Activated CD4-positive, alpha-beta T cell treated with anti-CD3 and anti-CD28 coated beads, Interleukin-2, amount 50 U/mL, for 24 hours (primary cell): ENCODE measurements at places on chromosomes 2 and 18.

GRCh38 chr2:133885847-133886246 lies 317.6 kb upstream of the NCKAP5 start:
- DNase-seq: no peak

- peak; percentile 30 for DNase-seq
These were observed 258 bp downstream of the MGAT4A start for GRCh38 chr2:98730707-98731040.

GRCh38 chr2:202491514-202491913 lies 115.4 kb downstream of the BMPR2 start:
- DNase-seq: no peak

DNA sequence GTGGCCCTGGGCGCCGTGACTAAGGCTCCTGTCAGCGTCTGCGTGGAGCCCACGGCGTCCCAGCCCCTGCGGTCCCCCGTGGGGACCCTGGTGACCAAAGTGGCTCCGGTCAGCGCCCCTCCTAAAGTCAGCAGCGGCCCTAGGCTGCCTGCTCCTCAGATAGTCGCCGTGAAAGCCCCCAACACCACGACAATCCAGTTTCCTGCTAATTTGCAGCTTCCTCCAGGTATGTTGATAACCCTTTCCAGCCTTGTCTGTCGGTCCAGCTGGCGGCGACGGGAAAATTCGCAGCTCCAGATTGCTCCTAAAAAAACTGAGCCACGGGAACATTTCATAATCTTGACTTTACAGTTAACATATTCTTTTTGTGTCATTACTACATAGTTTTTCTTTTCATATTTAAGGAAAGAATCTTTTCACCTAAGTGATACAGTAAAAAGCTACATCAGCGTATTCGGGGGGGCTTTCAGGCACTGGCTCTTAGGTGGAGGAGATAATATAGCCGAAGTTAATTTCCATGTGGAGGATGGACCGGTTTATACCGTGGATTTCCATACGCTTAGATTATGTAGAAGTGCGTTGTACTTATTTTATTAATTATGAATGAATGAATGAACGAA lies 916 bp downstream of the TAF4B start:
- no peak for DNase-seq

DNA sequence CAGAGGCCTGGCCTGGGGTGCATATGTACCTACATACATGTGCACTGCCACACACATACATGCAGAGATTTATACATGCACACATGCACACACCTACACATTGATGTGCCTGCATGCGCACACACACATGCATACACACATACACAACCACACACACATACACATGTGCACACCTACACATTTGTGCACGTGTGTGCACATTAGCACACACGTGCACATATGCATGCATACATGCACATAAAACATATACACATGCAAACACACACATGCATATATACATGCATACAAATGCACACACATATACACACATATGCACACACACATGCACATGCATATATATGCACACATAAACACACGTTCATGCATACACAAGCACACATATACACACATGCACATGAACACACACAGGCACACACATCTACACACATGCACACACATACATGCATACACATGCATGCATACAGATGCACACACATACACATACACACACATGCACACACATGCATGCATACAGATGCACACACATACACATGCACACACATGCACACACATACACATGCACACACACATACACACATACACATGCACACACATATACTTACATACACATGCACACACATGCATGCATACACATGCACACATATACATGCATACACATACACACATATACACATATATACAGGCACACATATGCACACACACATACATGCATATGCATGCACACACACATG lies 23.6 kb upstream of the OTOS start:
- no peak for DNase-seq

GRCh38 chr18:37578886-37579513 lies 13.4 kb upstream of the CELF4 start:
- no peak for DNase-seq

DNA sequence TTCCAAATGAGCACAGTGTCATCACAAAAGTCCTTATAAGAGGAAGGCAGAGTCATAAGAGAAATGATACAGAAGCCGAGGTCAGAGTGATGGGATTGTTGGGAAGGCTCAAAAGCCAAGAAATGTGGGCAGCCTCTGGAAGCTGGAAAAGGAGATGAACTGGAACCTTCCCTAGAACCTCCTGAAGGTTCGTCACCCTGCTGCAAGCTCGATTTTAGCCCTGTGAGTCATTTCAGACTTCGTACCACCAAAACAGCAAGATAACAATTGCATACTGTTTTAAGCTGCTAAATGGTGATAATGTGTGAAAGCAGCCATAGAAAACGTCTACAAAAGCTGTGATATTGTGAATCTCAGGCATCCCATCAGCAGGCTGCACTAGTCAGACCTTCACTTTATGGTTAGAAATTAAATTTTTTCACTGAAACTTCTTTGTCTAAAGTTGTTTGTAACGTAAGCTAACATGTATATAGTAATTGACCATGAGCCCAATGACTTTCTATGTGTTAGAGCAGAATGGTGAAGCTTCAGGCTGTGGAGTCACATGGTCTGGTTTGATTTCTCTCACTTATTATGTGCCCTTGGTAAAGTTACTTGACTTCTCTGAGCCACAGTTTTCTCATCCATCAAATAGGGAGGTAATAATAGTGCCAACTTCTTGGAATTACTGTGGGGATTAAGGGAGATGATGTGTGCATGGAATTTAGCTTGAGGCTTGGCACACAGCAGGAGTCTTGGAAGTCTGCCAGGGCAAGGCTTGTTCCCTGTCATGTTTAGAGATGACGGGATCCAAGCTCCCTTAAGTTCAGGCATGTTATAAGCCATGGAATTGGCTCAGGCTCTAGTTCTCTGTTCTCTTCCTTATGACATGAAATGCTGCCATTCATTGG lies 132.0 kb upstream of the CCDC195 start:
- DNase-seq: no peak

DNA sequence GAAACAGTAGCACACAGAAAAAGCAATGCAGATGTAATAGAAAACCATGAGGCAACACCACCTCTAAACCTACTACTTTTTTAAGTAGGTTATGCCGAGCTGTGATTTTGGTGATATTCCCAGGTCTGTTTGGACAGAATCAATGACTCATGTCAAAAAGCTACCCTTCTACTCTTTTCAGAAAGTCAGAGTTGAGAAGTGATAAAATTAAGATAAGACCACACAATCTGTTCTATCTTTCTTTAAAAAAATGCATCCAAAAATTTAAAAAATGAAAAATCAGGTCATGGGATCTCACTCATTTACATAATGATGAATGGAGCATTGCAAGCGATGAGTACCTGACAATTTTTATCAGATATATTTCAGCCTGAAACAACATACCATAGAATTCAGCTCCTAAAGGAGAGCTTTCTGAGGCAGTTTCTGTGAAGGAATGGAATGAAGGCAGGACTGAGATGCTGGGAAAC lies 826.3 kb downstream of the BCL11A start:
- no peak for DNase-seq

GRCh38 chr2:59150217-59150849 lies 909.2 kb upstream of the FANCL start:
- no peak for DNase-seq

- DNase-seq: no peak
These were observed 2.3 kb upstream of the NBAS start for GRCh38 chr2:15563227-15564100.

DNA sequence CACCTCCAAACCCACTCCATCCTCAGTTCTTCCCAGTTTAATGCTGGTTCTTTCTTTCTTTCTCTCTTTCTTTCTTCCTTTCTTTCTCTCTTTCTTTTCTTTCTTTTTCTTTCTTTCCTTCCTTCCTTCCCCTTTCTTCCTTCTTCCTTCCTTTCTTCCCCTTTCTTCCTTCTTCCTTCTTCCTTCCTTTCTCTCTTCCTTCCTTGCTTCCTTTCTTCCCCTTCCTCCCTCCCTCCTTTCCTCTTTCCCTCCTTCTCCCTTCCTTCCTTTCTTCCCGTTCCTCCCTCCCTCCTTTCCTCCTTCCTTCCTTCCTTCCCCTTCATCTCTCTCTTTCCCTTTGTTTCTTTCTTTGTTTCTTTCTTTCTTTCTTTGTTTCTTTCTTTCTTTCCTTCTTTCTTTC lies 50.9 kb downstream of the PDCL3 start:
- DNase-seq: no peak

DNA sequence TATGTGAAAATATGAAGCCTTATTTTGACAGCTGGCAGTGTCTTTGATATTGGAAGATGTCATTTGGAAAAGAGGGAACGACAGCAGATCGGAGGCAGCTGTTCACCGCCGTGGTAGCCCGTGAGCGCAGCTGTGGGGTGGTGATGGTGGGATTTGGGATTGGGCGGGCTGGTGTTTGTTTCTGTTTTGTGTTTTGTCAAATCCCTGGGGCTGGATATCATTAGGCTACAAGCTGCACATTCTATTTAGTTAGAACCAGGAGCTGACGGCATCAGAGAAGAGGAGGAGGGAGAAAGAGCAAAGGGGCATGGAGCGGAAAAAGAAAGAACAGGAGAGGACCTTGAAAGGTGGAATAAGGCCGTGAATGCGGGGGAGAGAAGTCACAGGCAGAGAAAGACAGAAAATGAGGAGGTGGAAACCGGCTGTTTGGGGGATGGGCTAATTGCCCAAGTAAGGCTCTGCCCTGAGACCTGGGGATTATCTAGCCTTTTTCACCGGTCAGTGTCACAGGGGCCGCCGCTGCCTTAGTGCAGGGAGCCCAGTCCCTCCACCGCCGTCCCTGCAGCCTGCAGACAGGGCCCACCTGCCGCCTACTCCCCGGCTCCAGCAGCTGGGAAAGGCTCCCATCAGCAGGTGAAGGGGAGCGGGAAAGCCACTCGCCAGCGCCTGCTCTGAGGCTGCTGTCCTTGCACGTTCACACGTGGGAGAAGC lies 88.0 kb downstream of the ZCCHC2 start:
- DNase-seq: no peak

GRCh38 chr2:224357098-224357901 lies 44.6 kb downstream of the FAM124B start:
- peak; percentile 21 for DNase-seq

- DNase-seq: no peak
These were observed 1302.3 kb upstream of the CHAC2 start for GRCh38 chr2:52465287-52465686.

DNA sequence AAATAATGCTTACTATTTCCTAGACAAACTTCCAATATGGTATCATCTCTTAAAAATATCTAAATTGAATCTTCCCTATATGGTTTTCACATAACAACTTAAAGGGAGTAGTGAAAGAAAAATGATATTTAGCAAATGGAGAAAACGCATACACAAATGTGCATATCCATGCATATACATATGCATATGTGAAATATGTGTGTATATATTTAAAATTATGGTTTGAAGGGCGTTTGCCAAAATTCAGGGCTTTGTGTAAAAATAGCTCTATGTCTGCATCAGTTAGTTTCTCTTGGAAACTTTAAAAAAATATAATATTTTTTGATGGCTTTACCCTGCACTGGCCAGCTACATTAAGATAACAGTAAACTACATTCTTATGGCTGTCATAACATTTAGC lies 986.7 kb downstream of the BCL11A start:
- DNase-seq: no peak

GRCh38 chr2:203077451-203077850 lies 62.8 kb downstream of the NBEAL1 start:
- DNase-seq: no peak

DNA sequence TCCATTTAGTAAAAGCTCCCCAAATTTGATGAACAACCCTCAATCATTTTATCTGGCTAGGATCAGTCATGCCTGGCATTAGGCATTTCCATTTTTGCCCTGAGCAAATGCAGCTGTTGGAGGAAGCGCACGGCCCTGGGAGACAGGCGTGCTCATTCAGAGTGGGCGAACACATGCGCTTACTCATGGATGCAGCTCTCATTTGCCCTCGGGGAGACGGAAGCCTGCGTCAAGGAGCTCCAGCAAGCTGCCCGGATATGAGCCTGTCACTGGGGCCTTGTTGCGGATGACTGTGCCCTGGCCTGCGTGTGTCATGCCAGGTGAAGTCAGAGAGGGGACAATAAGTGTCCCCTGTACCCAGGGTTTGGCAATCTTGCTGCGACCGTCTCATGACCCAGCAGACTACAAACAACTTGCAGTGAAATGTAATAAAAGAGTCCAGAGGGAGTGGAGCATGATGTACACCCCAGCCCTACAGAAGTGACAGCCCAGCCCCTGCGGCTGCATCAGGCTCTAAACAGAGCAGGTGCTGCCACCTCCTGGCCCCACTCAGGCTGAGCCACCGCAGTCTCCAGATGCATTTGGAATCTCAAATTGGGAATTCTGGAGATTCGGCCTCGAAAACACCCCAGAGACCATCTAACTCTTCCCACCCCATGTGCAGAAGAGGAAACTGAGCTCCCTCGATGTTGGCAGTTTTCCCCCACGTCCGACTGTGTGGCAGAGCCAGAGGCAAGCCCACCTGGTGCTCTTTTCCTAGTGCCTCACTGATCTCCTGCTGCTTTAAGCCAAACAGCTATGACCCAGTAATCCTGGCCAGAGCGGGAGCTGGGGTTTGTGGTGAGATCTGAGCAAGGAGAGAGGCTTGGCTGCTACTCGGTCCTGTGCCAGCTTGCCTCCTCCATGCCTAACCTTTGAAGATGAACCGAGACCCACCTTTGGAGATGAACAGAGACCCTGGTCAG lies 105.0 kb upstream of the ALK start:
- no peak for DNase-seq

DNA sequence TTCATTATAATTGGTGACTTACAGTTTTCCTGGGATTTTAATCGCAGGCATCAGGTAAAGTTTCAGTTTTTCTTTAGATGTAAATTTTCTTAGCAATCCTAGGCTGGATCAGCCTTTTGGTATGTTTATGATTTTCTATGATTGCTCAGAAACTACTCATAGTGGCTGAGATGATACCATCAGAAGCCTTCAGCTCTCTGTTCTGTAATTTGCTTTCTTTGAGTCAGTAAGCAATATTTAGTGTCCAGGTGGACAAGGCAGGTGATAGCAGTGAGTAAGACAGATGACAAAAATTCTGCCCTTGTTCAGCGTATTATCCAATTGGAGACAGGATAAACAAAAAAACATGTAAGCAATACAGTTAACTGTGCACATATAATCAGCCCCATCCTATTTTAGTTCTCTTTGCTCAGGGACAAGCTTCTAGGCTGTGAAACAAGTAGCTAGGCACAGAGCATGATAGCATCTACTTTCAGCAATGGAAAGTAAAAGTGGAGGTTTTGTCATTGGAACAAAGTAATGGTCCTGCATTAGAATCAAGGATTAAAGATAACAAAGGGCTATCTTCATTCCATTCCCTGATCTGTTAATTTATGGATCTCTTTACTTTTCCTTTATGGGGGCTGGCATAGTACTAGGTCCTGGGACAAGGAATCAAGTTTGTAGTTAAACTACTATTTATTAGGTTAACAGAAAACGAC lies 100.8 kb downstream of the EPC2 start:
- DNase-seq: no peak

- no peak for DNase-seq
These were observed 25.7 kb downstream of the HJURP start for GRCh38 chr2:233828546-233829192.

GRCh38 chr2:32851777-32852439 lies 94.8 kb upstream of the LTBP1 start:
- no peak for DNase-seq
